ENCODE measurements at places on chromosomes 5 and 9.

GRCh38 chr5:142295960-142296860, 28.6 kb downstream of the SPRY4 start:
- DNase-seq, result no peak

- no peak for DNase-seq
Observed at GRCh38 chr5:180798193-180798592, 4.4 kb downstream of the MGAT1 start.

- DNase-seq, result no peak
Observed at GRCh38 chr9:18245911-18246310, 228.0 kb upstream of the ADAMTSL1 start.

- DNase-seq, result no peak
Observed at GRCh38 chr5:124460642-124461041, 285.8 kb downstream of the ZNF608 start.

GRCh38 chr9:132712753-132713152, 42.5 kb downstream of the GTF3C4 start:
- peak; percentile 22 for DNase-seq

DNA sequence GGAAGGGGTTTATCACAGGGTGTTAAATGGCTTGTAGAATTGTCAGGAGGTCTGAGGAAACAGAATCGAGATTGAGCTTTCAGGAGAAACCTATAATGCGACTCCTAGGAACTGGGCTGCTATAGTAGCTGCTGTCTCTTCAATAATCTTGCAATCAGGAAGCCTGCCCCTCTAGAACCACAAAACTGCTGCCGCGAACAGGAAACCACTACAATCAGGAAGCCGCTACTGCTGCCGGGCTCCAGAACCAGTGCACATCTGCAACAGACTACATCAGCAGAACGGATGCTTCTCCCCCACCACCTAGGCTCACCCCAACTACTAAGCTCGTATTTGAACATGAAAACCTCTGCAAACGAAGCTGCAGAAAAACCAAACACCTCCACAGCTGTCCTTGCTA, 31.6 kb downstream of the TNFSF8 start:
- DNase-seq, result peak; percentile 91

All from activated CD4-positive, alpha-beta T cell treated with anti-CD3 and anti-CD28 coated beads, Interleukin-2, Interleukin-4, amounts not matched to agents 100 ng/mL and 50 ng/mL, durations not matched to agents 16 hours and 8 hours (primary cell).